Fibroblast of the aortic adventitia (primary cell): ENCODE measurements at places on chromosomes 1 and 21. TPM values are rescaled to one million over a fixed set of nuclear protein-coding genes. Genes with fewer than 3 reads are reported as not detected.

Gene S100A6
- total RNA-seq, result 681 and 1,303 TPM in 2 replicates

Gene CFAP57
- total RNA-seq, result 0.45 and 0.49 TPM in 2 replicates

Gene CD1E
- not detected in 2 replicates for total RNA-seq

Gene LAMB3
- total RNA-seq, result 5.9 and 10.3 TPM in 2 replicates

Gene CACNA1S
- total RNA-seq, result not detected in 2 replicates

Gene HEATR1
- 48.6 and 62.5 TPM in 2 replicates for total RNA-seq

Gene CASZ1
- 0.09 TPM in 1 of 2 replicates, not detected in the other for total RNA-seq

Gene SGIP1
- 2.1 and 21.1 TPM in 2 replicates for total RNA-seq

Gene C2CD4D
- total RNA-seq, result not detected in 2 replicates

Gene INSRR
- 0.08 TPM in 1 of 2 replicates, not detected in the other for total RNA-seq

Gene C8B
- total RNA-seq, result not detected in 2 replicates

Gene ABCA4
- total RNA-seq, result 0.09 TPM in 1 of 2 replicates, not detected in the other

Gene FABP3
- 44.2 and 60.6 TPM in 2 replicates for total RNA-seq

Gene CDC42BPA
- 82.5 and 123 TPM in 2 replicates for total RNA-seq

Gene UMODL1
- not detected in 2 replicates for total RNA-seq

Gene SHE
- total RNA-seq, result 0.09 and 0.49 TPM in 2 replicates

Gene SPRR1A
- not detected in 2 replicates for total RNA-seq

Gene OR2M3
- under 0.01 TPM in 1 of 2 replicates, not detected in the other for total RNA-seq

Gene LINGO4
- total RNA-seq, result not detected in 2 replicates

Gene RNU1-4
- total RNA-seq, result under 0.01 and 2,882 TPM in 2 replicates

Gene KCNJ15
- total RNA-seq, result 0.36 TPM in 1 of 2 replicates, not detected in the other

Gene MPL
- not detected in 2 replicates for total RNA-seq

Gene LAMC1
- total RNA-seq, result 564 and 789 TPM in 2 replicates

Gene CDC7
- 3.8 and 15.5 TPM in 2 replicates for total RNA-seq
